Globus pallidus (tissue), 1 donor: ENCODE measurements at places on chromosomes 3 and 15.
A peak's percentile ranks its signal among the peaks of the same experiment; 100 is the strongest.

DNA sequence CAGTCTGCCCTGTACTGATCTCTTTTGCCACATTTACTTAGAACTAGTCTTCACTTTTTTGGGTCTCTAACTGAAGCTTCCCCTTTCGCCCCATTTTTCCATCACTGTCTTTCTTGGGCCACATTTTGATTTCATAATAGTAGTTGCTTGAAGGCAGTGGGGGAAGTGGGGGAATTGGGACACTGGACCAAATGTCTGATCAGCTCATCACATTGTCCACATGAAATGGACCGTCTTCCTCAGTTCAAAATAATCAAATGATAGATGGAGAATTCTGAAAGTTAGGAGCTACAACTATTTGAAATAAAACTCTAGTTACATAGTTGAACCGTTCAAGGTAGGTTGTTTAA, 747 bp downstream of the PDCD6IP start:
- no peak for DNase-seq

- peak; percentile 40 for DNase-seq
These were observed 25.2 kb downstream of the GAP43 start for GRCh38 chr3:115648559-115648958.

GRCh38 chr15:91099616-91099994, 452 bp upstream of the SV2B start:
- no peak for DNase-seq

DNA sequence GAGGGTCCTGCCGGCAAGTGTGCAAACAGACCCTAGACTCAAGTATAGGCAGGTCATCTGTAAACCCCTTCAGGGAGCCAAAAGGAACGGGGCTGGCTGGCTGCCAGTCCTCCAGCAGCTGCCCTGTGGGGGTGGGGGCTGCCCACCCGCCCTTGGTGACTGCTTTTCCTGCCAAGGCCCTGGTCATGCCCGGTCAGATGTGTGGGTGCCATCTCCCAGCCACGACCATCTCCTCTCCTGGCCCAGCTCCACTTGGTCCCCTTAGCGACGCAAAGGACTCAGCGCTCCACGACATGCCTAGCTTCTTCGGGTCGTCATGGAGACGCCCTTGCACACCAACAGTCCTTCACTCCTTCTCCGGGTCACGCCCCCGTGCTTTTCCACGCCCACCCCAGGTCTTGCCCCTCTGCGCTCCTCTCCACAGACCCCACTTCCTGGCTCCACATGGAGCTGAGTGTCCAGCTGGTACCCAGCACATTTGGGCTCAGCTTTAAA, 2.4 kb downstream of the MUC4 start:
- no peak for DNase-seq

DNA sequence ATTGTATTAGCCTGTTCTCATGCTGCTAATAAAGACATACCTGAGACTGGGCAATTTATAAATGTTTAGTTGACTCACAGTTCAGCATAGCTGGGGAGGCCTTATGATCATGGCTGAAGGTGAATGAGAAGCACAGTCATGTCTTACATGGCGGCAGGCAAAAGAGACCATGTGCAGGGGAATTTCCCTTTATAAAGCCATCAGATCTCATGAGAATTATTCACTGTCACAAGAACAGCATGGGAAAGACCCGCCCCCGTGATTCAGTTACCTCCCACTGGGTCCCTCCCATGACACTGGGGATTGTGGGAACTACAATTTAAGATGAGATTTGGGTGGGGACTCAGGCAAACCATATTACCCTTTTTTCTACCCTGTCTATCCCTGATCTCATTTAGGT, 51.5 kb upstream of the MYZAP start:
- no peak for DNase-seq

GRCh38 chr3:197327701-197328100, 29.3 kb upstream of the DLG1 start:
- DNase-seq: peak; percentile 86

- no peak for DNase-seq
These were observed 98.4 kb downstream of the CTNNB1 start for GRCh38 chr3:41297750-41298149.

DNA sequence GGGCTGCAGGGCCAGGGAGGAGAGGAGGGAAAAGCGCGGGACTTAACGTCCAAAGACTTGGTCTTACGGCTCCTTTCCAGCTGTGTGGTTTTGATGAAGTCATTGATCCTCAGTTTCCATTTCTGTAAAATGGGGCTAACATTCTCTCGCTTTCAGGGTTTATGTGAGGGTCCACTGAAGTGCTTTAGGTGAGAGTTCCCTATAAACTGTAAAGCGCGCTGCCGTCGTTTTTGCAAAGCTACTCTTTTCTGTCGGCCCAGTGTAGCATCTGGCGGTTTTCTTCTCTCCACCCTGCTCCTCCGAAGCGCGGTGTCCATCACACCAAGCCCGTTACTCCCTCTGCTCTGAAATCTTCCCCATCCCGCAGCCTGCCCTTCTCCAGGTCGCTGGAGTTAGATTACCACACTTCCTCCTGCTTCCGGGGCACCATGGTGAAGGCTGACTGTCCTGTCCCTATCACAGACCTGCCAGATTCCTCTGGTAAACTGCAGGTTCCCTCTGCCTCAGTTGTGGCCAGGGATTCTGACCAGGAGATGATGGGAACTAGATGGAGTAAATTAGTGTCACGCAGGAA, 702 bp upstream of the DNAJC17 start:
- no peak for DNase-seq

DNA sequence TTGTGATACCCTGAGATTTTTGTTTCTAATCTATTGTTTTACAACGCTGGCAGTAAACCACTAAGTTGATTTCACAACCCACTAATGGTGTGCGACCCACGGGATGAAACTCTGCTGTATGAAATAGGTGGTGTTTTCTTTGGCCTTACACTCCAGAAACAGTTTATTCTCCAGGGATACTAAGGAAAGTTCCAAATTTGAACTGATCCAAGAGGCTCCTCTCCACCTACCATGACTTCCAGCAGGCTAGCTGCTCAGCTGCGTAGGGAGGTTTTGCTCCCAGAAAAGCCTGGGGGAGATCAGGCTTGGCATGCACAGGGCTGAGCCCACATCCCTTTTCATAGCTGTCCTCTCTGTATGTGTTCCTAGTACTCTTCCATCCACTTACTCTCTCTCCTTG, 71.5 kb downstream of the FAM174B start:
- no peak for DNase-seq
